ENCODE measurements at places on chromosomes 11 and 22. TPM values are rescaled to one million over a fixed set of nuclear protein-coding genes. Genes with fewer than 3 reads are reported as not detected.

OR4X1 gene
- not detected for total RNA-seq

LRRC75B gene
- total RNA-seq = 15.1 TPM

TRIM6 gene
- 0.92 TPM for total RNA-seq

PRODH gene
- total RNA-seq = 79.6 TPM

B4GALNT4 gene
- 158 TPM for total RNA-seq

OR8G5 gene
- total RNA-seq = not detected

HBD gene
- total RNA-seq = 8.4 TPM

MYO7A gene
- 7.2 TPM for total RNA-seq

SAA2 gene
- total RNA-seq = not detected

WNT7B gene
- total RNA-seq = 6.6 TPM

GUCY1A2 gene
- 67.5 TPM for total RNA-seq

GRM5 gene
- 39.5 TPM for total RNA-seq

MUC5B gene
- total RNA-seq = 0.10 TPM

DMC1 gene
- total RNA-seq = 2.3 TPM

CARNS1 gene
- total RNA-seq = 269 TPM

LRRC32 gene
- total RNA-seq = 22.0 TPM

SYCE3 gene
- not detected for total RNA-seq

SPTBN2 gene
- total RNA-seq = 252 TPM

C11orf16 gene
- total RNA-seq = not detected

FREY1 gene
- total RNA-seq = not detected

APOA5 gene
- not detected for total RNA-seq

SLC3A2 gene
- 130 TPM for total RNA-seq

NAV2 gene
- 43.9 TPM for total RNA-seq

CABP7 gene
- total RNA-seq = 3.1 TPM

F2 gene
- total RNA-seq = 0.71 TPM

RBM14 gene
- 94.1 TPM for total RNA-seq

ASPHD2 gene
- total RNA-seq = 18.0 TPM

PGGHG gene
- 8.4 TPM for total RNA-seq
